Astrocyte (in vitro differentiated cells and primary cell): ENCODE measurements at places on chromosomes 5 and 9.

GRCh38 chr5:69276422-69277174 lies 41.9 kb downstream of the CDK7 start:
- DNase-seq = peak; percentile 87
- peaks cover 36% of the 10 kb centered on the region for H3K36me3 ChIP-seq
- H3K27ac ChIP-seq = peak overlapping the region; percentile 75
- no peaks in the 10 kb centered on the region for H3K27me3 ChIP-seq
- H3K4me3 ChIP-seq = no peak overlapping the region

GRCh38 chr9:128340691-128341434 lies 536 bp downstream of the SLC27A4 start:
- no peak overlapping the region for H3K27ac ChIP-seq
- peaks cover 15% of the 10 kb centered on the region for H3K36me3 ChIP-seq
- peaks cover 6% of the 10 kb centered on the region for H3K4me1 ChIP-seq
- peak overlapping the region; percentile 71 for H3K4me3 ChIP-seq

DNA sequence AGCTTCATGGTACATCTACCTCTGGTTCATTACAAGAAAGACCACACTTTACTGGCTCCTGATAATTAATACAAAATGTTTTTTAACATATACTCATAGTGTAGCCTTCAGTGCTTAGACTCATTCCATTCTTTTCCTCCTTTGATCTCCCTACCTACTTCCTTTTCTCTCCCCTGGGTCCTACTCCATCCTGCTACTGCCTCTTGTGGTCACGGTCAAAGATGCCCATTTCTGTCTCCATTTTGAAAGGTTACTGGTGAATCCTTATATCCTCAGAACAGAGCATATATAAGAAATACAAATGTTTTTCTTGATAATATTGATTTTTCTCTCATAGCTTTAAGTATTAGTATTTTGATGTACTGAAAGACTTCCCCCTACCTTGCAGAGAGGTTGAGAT lies 375.9 kb downstream of the ARRDC3 start:
- H3K27ac ChIP-seq = no peak overlapping the region
- H3K4me1 ChIP-seq = no peaks in the 10 kb centered on the region
- H3K36me3 ChIP-seq = no peaks in the 10 kb centered on the region
- H3K27me3 ChIP-seq = no peaks in the 10 kb centered on the region
- H3K4me3 ChIP-seq = no peak overlapping the region
- DNase-seq = no peak

GRCh38 chr5:415928-416635 lies 26.9 kb upstream of the EXOC3 start:
- H3K27ac ChIP-seq = no peak overlapping the region
- no peak for DNase-seq
- H3K27me3 ChIP-seq = no peaks in the 10 kb centered on the region
- H3K36me3 ChIP-seq = no peaks in the 10 kb centered on the region
- H3K4me1 ChIP-seq = no peaks in the 10 kb centered on the region
- H3K4me3 ChIP-seq = no peak overlapping the region

- DNase-seq = peak; percentile 22
- H3K36me3 ChIP-seq = no peaks in the 10 kb centered on the region
- no peak overlapping the region for H3K27ac ChIP-seq
- no peak overlapping the region for H3K4me3 ChIP-seq
Observed at GRCh38 chr9:29348999-29349398, 1775.7 kb upstream of the C9orf72 start.

GRCh38 chr9:38031594-38031993 lies 37.4 kb downstream of the SHB start:
- H3K36me3 ChIP-seq = no peaks in the 10 kb centered on the region
- H3K27me3 ChIP-seq = no peaks in the 10 kb centered on the region
- DNase-seq = no peak

DNA sequence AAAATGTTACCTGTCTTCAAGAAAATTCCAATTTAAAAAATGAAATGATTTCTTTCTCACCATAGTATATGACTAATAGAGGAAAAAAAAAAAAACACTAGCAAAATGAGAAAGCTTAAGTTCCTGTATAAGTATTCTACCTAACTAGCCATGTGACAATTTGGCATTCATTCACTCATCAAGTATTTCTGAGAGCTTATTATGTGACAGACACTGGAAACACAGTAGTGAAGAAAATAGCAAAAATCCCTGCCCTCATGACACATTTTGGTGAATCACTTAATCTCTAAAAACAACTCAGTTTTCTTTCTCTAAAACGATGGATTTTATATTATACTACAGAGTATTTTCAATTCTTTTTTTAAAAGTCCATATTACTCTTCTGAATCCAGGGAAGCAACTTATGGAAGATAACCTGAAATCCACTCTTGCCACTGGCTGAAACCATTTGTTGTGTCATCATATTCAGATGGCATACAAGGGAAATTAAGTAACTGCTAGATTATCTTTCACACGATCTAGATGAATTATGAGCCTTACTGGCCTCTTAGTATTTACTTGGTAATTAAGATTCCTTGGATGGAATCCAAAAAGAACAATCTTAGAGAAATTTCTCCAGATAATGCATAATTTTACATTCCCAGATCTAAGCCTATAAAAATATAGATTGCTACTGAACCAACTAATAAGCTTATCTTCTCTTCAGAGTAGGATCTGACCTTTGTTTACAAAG lies 5.5 kb downstream of the PTBP3 start:
- no peaks in the 10 kb centered on the region for H3K36me3 ChIP-seq
- no peaks in the 10 kb centered on the region for H3K27me3 ChIP-seq
- no peak for DNase-seq
- H3K4me1 ChIP-seq = no peaks in the 10 kb centered on the region

DNA sequence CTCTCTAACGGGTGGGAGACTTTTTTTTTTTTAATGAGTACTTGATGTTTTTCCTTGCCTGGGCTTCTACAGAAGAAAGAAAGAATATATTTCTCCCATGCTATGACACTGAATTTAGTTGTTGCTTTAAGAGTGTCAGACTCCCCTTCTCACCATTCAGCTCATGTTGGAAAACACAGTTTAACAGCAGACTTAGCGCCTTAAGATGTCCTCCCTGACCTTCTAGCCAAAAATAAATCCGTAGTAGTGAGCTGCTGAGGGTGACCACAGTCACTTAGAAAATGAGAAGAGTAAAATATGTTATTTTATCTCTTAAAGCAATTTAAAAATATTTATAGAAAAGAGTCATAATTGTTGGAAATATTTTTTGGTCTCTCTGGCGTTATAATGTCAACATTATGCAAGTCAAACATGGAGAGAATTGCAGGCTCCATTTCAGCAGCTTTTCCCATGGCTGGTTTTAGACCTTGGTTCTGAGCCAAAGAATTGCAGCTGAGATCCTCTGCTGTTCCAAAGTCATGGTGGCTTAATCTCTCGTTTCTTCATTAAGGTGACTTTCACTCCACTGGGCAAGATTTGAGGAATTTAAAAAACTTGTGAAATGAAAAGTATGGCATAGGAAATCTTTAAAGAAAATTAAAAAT lies 143.5 kb downstream of the GHR start:
- no peak overlapping the region for H3K4me3 ChIP-seq
- no peak for DNase-seq
- peaks cover 4% of the 10 kb centered on the region for H3K4me1 ChIP-seq

- no peaks in the 10 kb centered on the region for H3K4me1 ChIP-seq
- no peak overlapping the region for H3K27ac ChIP-seq
Observed at GRCh38 chr9:79268806-79269205, 303.0 kb upstream of the TLE4 start.

GRCh38 chr5:90558344-90559192 lies at the start of gene ADGRV1:
TSS of gene ADGRV1 (plus strand) at chr5:90558797. CDS start at chr5:90558896, 99 bp downstream.
- no peak within 1 kb of the TSS for H3K27ac ChIP-seq
- DNase-seq = peak; percentile 62
- peaks cover 22% of the 10 kb centered on the region for H3K27me3 ChIP-seq
- H3K4me3 ChIP-seq = peak within 1 kb of the TSS; percentile 64
- no peaks in the 10 kb centered on the region for H3K4me1 ChIP-seq
- H3K36me3 ChIP-seq = no peaks in the 10 kb centered on the region

- no peak for DNase-seq
- no peak overlapping the region for H3K4me3 ChIP-seq
- H3K4me1 ChIP-seq = no peaks in the 10 kb centered on the region
- H3K36me3 ChIP-seq = no peaks in the 10 kb centered on the region
- no peak overlapping the region for H3K27ac ChIP-seq
Observed at GRCh38 chr5:72618708-72619107, 111.5 kb upstream of the ZNF366 start.

DNA sequence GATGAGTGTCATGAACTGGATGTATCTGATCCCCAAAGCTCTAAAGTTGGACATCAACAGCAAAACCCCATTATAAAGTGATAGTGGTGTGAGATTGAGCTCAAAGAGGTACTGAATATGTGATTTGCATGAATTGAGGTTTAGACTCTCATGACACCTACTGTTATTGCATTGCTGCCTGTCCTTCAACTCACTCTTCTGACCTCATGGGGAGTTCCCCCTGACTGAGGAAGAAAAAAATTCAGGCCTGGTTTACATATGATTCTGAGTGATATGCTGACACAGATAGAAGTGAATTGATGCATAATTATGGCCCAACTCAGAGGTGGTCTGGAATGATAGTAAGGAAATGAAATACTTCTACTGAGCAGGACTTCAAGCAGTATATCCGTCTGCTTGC lies 76.2 kb upstream of the CHD1 start:
- H3K4me3 ChIP-seq = no peak overlapping the region
- H3K4me1 ChIP-seq = no peaks in the 10 kb centered on the region
- no peak for DNase-seq
- H3K27ac ChIP-seq = no peak overlapping the region
- no peaks in the 10 kb centered on the region for H3K27me3 ChIP-seq
- no peaks in the 10 kb centered on the region for H3K36me3 ChIP-seq
